Stimulated activated CD8-positive, alpha-beta memory T cell treated with anti-CD3 and anti-CD28 coated beads, Interleukin-15, amount 100 ng/mL, for 48 hours (primary cell): ENCODE measurements at places on chromosomes 2 and 18.
A peak's percentile ranks its signal among the peaks of the same experiment; 100 is the strongest.

DNA sequence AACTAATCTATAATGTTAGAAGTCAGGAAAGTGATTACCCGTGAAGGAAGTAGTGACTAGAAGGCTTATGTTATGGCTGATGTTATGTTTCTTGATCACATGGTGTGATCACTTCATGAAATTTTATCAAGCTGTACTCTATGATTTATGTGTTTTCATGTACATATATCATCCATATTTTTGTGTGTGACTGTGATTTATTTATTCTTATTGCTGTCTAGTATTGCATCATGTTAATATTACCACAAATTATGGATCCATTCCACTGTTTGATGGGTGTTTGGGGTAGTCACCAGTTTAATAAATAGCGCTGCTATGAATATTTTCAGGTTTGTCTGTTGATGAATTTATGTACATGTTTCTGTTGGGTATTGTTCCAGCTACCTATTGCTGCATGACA lies 59.4 kb downstream of the SH2D6 start:
- DNase-seq = no peak

DNA sequence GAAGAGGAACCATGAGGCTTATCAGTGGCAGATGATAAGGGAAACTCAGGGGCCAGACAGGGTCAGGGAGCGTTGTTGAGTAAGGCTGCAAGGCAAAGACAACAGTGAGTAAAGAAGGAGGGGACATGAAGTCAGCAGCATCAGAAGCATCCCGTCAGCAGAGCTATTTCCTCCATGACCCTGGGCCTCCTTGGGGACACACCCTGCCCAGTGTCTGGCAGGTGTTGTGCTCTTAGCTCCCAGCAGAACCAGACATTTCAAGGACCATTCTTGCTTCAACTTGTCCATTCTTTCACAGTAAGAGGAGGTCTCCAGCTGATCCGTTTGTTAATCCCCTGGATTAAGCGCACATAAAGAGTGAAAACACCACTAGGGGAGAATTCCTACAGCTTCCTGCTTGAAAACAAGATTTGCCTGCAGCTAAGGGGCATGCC lies 88.7 kb upstream of the MEIS1 start:
- no peak for DNase-seq

- DNase-seq = no peak
These were observed 206.5 kb downstream of the PRKCE start for GRCh38 chr2:45857867-45858520.

DNA sequence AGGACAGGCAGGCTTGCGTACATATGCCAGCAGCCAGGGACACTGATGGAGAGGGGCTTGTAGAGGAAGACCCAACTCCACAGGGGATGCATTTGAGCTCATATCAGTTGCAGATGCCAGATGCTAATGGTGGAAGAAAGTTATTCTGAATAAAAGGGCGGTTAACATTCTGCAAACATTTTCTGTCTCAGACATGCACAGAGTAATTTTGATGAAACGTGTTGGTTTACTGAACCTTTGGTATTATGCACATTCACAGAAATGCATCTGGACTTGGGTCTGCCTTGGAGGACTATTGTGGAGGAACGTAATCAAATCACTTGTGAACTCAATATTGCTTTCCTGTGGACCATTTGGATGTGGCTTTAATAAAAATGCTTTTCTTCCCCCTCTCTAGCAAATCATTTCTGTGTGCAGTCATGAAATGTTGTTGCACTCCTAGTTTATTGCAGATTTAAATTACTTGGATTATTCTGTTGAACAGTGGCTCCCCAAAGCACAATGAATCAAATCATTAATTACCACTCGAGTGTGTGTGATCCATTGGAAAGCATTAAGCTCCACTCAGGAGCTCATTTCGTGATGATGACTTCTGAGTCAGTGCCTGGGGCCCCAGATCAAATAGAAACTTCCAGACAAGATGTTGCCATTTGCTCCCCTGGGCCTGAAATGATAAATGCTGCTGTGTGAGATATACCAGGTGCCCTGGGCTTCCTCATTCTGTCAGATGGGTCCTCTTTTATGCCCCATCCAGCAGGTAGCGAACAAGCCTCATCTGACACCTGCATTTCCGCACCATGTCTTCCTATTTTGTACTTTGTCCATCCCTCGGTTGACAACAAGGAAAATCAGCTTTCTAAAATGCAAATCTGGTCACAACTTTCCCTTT lies 697.0 kb upstream of the HS6ST1 start:
- DNase-seq = no peak

- no peak for DNase-seq
These were observed 23.6 kb downstream of the WDSUB1 start for GRCh38 chr2:159262904-159263303.

GRCh38 chr2:38106405-38107094 lies 30.6 kb upstream of the CYP1B1 start:
- no peak for DNase-seq

GRCh38 chr2:101509499-101510284 lies 34.8 kb upstream of the RFX8 start:
- DNase-seq = no peak

GRCh38 chr2:190648289-190649034 lies 421 bp upstream of the NAB1 start:
- DNase-seq = peak; percentile 78

DNA sequence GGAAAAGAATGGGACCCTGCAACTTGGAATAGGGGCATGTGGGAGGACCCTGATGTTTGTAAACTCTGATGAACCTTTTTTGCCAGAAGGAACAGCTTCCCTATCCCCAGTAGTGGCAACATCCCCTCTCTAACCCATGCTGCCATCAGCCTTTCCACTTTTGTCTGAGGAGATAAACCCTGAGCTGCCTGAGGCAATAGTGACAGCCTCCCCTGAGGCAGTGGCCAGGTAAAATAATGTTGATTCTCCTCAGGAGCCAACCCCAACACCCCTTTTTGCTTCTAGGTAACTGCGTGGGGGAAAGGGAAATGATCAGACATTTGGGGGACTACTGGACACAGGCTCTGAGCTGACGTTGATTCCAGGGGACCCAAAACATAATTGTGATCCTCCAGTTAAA lies 106.8 kb upstream of the NPAS2 start:
- no peak for DNase-seq

DNA sequence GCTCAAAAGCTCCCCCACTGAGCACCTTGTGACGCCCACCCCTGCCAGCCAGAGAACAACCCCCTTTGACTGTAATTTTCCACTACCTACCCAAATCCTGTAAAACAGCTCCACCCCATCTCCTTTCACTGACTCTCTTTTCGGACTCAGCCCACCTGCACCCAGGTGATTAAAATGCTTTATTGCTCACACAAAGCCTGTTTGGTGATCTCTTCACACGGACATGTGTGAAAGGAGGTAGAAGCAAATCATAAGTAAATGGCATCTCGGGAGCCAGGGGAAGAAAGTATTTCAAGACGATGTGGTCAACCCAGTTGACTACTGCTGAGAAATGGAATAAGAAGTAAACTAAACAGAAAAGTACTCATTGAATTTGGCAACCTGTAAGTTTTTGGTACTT lies 11.2 kb upstream of the NCKAP1 start:
- DNase-seq = no peak

DNA sequence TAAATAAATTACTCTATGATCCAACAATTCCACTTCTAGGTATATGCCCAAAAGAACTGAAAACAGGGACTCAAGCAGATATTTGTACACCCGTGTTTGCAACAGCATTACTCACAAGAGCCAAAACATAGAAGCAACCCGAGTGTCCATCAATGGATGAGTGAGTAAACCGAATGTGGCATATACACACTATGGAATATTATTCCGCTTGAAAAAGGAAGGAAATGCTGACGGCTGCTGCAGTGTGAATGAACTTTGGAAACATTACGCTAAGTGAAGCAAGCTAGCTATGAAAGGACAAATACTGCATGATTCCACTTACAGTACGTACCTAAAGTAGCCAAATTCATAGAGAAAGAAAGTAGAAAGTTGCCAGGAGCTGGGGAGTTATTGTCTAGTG lies 32.2 kb downstream of the MREG start:
- DNase-seq = no peak

- DNase-seq = no peak
These were observed 22.3 kb downstream of the DOK1 start for GRCh38 chr2:74576863-74577229.

GRCh38 chr18:76446321-76447257 lies 48.5 kb downstream of the ZNF516 start:
- DNase-seq = no peak

- DNase-seq = peak; percentile 13
These were observed 95.5 kb downstream of the THNSL2 start for GRCh38 chr2:88265352-88266303.

DNA sequence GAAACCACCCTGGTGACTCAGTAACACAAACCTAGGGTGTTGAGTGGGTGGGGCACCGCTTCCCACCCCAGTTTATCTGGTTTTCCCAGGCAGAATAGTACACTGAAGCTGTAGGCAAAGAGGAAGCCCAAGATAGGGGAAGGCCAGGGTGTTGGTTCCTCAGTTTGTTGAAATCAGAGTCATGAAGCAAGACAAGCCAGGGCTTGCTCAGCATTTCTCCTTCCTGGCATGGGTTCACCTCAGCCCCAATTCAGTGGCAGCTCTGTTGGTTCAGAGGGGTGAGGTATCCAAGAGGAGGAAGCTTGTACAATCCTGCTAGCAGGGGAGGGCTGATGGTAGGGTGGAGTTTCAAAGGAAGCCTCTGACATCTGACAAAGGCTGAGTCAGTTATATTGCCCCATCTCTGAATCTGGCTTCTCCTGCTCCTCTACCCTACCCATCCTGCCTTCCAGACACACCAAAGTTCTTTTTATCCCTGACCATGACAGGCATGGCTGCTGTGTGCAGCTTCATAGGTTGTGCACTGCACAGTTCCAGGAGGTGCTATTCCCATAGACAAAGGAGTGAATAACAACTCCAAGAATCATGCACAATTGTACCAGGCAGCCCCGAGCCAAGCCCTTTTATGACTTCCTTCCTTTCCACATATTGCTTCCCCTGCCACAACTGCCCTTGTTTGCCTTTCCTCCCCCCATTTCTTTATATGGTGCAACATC lies 24.9 kb upstream of the RAB10 start:
- no peak for DNase-seq

GRCh38 chr2:223113161-223113560 lies 61.2 kb downstream of the KCNE4 start:
- DNase-seq = no peak

DNA sequence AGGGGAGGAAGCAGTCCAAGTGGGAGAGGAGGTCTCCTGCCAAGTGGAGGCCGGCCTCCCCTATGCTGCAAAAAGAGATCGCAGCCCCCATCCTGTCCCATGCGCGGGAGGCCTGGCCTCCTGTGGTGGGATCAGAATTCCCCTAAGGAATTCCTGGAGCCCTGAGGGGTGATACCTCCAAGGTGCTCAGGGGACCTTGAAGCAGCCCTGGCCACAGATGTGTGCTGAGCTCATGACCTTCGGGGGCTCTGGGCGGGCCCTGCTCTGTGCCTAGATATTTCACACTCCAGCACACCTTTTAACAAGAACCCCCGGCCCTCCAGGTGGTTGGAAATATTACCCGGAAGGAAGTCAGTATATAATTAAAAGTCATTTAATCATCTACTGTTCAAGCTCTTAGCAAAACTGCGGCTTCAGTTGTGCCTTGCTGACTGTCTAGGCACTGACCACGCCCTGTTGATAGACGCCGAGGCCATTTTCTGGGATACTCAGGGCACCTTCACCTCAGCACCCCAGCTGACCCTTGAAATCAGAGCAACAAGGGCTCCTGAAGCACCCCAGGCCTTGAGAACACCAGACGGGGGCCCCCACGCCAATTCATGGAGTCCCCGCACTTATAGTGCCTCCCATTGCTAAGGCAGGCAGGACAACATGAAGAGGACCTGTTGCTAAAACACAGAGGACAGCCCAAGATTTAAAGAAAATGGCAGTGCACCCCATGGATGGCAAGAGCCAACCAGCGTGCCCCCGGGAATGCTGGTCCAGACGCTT lies 119.1 kb downstream of the NDUFA10 start:
- no peak for DNase-seq

DNA sequence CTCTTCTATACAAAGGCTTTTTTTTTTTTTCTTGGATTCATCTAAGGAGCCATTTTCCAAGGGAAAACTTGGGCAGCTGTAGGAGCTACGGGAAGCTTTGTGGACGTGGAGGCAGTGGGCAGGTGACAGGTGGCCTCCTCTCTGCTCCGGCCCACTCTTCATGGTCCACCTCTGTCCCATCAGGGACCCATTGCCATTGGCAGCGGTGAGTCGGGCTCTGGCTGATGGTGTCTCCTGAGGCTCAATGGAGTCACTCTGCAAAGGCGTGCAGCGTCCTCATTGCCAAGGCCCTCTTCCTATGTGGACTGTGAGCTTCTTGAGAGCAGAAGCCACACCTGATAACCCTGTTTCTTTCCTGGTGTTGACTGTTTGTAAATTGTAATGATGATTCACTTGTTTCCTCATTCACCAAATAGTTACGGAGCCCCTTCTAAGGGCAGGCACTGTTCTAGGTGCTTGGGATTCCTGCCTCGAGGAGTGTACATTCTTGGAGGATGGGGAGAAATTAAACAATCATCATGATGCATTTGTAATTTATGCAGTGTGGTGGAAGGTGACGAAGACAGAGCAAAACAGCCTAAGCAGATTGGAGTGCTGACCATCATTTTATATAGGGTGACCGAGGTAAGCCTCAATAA lies 240.3 kb upstream of the HS6ST1 start:
- no peak for DNase-seq

DNA sequence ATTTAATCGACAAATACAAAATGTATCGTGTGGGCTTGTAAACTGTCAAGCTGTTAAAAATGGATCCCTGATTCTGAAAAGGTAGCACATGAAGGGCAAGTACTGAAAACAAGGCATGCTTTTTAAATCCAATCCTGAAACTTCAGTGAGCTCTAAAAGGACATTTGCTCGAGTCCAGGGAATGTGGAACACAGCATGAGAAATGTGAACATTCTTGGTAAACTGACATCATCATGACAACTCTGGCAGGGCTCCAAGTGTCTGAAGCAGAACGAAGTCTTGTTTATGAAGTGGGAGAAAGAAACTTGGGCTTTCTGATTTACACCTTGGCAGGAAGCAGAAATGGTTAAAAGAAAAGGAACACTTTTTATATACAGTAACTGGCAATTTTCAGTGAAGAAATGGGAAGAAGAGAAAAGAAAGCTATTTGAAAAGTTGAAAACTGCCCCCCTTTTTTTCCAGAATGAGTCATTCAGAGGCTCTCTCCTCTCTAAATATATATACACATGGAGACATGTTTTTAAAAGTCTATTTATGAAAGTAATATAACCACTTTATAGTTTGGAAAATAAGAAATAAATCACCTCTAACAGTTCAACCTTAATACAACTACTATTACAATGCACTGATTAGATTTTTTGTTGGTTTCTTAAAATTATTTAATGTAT lies 120.8 kb downstream of the GAREM1 start:
- no peak for DNase-seq

- DNase-seq = no peak
These were observed 1.4 kb upstream of the ZNF804A start for GRCh38 chr2:184596819-184597411.

- no peak for DNase-seq
These were observed 448.9 kb upstream of the SLC14A2 start for GRCh38 chr18:45166341-45166835.

DNA sequence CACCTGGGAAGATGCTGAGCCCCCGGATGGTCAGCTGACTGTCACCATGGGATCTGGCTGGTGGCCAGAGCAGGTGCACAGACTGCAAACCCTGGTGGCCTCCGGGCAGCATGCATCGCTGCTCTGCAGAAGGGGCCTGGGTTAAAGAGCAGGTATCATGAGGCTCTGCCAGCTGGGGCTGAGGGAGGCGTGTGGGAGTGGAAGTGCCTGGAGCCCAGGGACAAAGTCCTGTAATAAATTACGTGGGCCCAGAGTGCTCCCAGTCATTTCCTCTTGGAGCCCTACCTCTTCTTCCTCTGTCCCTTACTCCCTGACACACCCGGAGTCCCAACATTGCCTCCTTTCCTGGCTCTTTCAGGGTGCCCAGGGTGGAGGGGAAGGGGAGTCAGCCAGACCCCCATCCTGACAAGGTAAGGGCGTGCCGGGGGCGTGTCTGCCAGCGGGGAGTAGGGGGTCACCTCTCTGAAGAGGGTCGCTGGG lies at the start of gene MYO7B:
TSS of gene MYO7B (plus strand) at position 262 of the 480 bp plus-strand sequence. CDS start 24,040 bp downstream, outside the sequence.
- DNase-seq = no peak
